ENCODE measurements at places on chromosomes 4 and X.

DNA sequence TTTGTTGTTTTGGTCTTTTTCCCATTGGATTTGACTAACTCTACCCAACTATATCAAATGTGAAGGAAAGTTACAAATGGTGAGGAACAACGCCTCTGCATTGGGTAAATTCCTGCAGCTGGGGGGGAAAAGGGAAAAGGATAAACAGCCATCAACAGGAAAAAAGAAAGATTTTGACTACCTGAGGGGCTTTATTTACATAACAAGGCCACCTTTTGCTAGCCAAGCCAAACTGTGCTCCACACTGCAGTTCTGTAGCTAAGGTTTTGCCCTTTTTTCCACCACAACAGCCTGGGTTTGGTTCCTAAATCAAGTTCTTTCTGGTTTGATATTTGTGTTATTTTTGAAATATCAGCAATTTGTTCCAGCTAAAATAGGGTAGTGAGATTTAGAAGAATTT lies 40.8 kb downstream of the RHOXF2B start:
- no peak for DNase-seq

DNA sequence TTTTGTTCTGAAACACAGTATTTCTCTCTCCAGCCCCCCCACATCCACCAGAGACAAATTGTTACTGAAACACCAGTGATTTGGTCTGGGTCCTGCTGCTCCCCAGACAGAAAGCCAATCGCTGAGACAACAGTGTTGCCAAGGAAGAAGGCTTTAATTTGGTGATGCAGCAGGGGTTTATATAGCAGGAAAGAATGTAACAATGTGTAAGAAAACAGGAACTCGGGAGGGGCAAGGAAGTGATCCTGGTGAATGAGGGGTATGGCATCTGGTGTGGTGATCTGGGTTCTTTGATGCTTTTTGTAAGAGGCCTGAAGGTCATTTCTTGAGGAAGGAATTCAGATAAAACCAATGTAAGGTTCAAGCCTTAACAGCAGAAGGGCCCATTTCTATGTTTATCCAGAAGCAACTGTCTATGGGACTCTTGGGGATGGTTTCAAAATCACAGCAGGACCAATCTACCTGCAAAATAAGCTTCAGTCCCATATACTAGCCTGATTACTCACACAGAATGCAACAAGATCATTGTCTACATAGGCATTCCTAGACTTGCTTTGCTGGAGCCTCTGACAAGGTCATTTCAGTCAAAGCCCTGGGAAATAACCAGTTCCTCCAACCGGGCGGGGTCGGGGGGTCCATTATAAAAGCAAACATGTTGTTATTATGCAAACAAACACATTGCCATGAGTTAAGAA lies 445.2 kb upstream of the ZFP42 start:
- DNase-seq, result no peak

DNA sequence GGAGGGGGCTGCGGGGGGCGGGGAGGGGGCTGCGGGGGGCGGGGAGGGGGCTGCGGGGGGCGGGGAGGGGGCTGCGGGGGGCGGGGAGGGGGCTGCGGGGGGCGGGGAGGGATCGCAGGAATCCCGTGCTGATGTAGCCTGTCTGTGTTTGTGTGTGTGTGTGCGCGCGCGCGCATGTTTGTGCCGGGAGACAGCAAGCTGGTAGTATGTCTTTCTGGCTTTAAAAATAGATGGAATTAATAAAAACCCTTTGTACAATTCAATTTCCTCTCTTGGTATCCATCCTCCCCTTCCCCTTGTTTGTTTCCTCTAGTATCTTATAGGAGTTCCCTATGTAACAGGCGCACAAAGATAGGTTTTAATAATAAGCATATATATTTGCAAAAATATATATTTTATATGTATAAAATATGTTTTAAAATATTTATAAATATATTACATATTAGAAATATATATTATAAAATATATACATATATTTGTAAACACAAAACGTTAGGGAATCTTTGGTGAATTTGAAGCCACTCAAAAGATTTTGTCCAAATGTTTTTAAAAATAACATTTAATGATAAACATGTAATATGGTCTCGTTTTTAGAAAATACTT lies 782 bp downstream of the ARHGAP24 start:
- no peak for DNase-seq

- no peak for DNase-seq
Observed at GRCh38 chrX:119201570-119201969, 34.5 kb upstream of the PGRMC1 start.

- DNase-seq, result no peak
Observed at GRCh38 chr4:54274264-54274663, 45.2 kb downstream of the PDGFRA start.

GRCh38 chr4:93867416-93868001 lies 39.0 kb downstream of the ATOH1 start:
- no peak for DNase-seq
